RCC 7860 (cell line): ENCODE measurements at places on chromosomes 7 and 10.

GRCh38 chr10:18483516-18484186, 167.7 kb downstream of the NSUN6 start:
- DNase-seq, result no peak

- peak; percentile 88 for DNase-seq
These were observed at the start of gene PPP1R3C for GRCh38 chr10:91632671-91633550. PPP1R3C (minus strand) TSS chr10:91633071; CDS start chr10:91632969, 102 bp downstream.

GRCh38 chr10:30820261-30820991, 190.9 kb upstream of the LYZL2 start:
- no peak for DNase-seq

GRCh38 chr10:80459047-80459865, 5.1 kb downstream of the TSPAN14 start:
- peak; percentile 38 for DNase-seq

DNA sequence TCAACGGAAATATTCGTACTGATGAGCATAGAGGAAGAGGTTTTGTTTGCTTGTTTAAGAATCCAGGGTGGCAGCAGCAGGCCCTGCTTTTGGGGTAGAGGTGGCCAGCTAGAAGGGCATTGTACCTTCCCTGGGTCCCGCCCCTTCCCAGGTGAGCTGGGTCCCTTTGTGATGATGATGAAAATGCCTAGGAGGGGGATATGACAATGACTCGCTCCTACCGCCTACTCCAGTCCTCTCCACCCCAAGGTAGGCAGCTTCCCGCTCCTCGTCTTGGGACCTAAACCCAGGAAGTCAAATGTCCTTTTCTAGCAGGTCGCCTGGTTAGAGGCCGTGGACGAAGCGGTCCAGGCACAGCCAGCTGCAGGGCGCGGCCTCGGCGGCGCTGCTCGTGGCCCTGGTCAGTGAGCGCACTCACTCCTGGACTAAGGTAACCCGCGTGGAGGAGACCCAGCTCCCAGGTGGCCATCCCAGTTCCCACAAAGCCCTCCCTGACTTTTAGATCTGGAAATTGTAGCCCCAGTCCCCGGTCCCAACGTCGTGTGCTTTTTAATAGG, 141.4 kb downstream of the LSMEM1 start:
- DNase-seq, result no peak
